ENCODE measurements at places on chromosomes 3 and 15.

DNA sequence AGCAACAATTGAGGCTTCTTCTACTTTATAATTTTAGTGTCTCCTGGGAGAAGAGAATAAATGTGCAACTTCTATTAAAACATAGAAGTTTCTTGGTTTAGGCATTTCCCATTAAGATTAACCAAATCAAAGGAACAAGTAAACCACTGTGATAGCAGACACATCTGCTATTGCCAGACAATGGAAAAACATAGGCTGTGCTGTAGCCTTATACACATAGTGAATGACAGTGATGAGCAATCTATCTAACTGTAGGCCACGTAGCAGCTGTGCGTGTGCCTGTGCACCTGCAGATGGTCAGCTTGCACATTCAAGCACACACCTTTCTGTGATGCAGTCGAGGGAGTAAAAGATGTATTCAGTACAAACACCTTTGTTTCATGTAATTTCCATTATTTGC is 32.7 kb downstream of the GNB4 start:
- DNase-seq, result no peak

- DNase-seq, result no peak
These were observed 6.4 kb upstream of the GOLM2 start for GRCh38 chr15:44282101-44282500.

- no peak for DNase-seq
These were observed 52.8 kb upstream of the FAM98B start for GRCh38 chr15:38401106-38401505.

DNA sequence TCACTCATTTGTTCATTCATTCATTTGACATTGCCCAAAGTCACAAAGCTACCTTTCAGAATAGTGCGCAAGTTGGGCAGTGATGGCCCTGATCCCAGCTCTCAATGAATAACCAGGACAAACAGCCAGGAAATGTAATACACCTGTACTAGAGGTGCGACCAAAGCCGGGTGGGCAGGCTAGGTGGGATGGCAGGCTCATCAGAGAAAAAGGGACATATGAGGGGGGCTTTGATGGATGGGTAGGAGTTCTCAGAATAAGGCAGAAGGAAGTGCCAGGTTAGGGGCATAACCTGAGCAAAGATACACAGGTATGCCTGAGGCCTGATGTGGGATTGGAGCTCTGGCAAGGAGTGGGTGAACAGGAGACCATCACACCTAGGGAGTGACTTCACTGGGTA is 53.4 kb upstream of the SMAD6 start:
- no peak for DNase-seq

DNA sequence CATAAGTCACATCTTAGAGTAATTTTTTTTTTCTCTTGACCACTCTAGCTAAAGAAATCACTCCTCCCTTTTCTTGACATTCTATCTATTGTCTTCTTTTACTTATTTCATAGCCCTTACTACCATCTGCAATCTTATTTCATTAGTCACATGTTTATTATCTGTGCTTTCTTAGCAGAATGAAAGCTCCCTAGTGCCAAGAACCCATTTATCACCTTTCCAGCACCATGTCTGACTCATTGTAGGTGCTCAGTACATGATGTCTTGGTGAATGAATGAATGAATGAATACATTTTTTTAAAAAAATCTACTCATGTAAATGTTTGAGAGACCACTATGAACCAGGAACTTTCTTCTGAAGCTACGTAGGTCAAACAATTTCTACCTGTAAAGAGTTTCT is 157.2 kb downstream of the CADPS start:
- no peak for DNase-seq

DNA sequence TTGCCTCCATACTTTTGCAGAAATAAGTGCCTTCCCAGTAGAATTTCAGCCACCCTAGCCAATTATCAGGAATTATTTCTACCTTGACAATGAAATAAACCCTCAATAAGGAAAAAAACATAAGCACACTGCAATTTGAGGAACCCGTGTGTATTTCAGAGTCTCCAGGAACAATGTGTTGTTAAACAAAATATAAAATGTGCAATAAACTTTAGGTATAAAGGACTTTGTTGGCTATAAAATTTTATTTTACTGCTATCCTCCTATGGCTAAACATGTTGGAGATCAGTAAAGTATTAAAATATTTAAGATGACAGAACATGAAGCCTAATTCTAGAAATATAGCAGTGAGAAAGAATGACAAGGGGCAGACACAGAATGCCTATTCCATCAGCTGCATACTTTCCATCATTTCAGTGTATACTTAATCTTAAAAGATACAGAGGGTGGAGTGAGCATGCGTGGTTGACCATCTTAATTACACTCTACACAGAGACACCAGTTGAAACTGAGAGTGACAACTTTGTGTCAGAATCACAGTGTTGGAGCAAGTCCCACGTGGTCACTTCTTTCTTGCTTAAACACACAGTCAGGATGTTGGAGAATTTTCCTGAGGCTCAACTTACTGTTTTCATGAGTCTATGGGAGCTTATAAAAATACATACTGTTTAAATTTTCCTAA is 79.0 kb upstream of the SUCLG2 start:
- DNase-seq, result no peak

- DNase-seq, result peak; percentile 74
These were observed 21.2 kb downstream of the PXK start for GRCh38 chr3:58353722-58354553.

DNA sequence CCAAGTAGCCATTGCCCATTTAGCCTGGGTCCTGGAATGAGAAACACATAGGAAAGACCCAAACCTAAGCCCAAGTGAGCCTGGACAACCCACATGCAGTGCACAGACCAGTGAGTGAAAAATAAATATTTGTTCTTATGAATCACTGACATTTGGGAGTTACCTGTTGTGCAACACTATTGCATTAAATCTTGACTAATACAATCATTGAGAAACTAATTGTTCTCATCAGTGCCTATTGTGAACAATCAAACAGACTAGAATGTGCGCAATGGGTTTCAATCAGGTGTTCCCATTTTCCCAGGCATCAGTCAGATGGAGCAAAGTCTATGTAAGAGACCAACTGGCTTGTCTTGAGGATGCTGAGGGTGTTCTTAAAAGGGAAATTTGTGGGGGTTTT is 54.7 kb upstream of the CNOT10 start:
- DNase-seq, result no peak

GRCh38 chr3:144692488-144692887 is 720.9 kb downstream of the DIPK2A start:
- DNase-seq, result no peak

DNA sequence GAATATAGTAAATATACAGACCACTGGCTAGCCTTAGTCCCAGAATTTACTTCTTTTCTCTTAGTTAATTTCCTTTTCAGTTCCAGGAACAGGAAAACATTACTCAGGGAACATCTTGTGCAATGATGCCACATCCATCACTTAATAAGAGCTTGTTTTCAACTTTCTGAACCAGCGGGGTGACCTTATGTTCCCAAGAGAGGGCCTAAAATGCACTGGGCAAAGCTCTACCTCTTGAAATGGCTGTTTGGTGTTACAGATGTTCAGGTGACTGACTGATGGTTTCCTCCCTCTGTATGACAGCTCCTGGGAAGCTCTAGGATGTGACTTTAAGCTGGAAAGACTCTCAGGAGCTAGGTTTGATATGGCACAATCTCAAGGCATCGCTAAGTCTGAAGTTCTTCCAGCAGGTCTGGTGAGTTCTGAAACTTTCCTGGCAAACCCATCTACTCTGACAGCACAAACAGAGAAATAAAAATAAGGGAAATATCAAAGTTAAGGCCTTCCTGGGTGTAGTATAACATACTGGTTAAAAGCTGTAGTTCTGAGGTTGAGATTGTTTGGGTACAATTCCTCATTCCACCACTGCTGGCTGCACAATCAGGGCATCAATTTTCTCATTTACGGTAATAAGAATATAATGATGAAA is 98.6 kb downstream of the ZIC1 start:
- DNase-seq, result no peak

DNA sequence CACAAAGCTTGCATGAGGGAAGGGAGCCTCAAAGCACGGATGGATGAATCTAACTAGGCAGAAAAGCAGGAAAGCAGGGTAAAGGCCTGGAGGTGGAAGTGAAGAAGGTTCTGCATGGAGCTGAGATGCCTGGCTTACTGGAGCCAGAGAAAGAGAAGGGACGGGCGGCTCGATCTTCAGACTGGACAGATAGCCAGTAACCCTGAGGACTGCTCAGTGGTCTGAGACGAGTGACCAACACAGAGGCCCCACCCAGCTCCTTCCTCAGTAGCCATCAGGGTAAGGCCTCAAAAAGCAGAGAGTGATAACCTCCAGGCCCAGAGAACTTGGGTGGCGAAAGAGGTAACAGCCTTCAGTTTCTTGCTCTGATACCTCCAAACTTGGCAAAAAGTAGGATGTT is 6.4 kb downstream of the CLN6 start:
- no peak for DNase-seq

GRCh38 chr3:15332405-15333098 is at the start of gene SH3BP5:
TSS of gene SH3BP5 (minus strand) at chr3:15332586. CDS start at chr3:15332408, 178 bp downstream.
- peak; percentile 80 for DNase-seq

DNA sequence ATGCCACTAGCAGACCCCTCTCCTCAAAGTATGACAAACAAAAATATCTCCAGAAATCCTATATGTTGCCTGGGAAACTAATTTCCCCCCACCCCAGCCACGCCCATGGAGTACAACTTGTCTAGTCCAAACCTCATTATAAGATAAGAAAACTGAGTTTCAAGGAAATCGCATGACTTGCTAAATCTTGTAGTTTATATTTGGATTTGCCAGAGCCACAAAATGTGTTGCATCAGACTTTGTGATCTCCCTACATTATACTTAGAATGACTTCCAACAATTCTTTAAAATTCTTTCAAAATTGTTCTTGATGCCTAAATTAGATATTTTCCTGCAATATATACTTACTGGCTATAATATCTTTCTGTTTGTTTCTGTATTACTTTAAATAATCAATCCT is 1034.4 kb downstream of the IGSF11 start:
- DNase-seq, result no peak

DNA sequence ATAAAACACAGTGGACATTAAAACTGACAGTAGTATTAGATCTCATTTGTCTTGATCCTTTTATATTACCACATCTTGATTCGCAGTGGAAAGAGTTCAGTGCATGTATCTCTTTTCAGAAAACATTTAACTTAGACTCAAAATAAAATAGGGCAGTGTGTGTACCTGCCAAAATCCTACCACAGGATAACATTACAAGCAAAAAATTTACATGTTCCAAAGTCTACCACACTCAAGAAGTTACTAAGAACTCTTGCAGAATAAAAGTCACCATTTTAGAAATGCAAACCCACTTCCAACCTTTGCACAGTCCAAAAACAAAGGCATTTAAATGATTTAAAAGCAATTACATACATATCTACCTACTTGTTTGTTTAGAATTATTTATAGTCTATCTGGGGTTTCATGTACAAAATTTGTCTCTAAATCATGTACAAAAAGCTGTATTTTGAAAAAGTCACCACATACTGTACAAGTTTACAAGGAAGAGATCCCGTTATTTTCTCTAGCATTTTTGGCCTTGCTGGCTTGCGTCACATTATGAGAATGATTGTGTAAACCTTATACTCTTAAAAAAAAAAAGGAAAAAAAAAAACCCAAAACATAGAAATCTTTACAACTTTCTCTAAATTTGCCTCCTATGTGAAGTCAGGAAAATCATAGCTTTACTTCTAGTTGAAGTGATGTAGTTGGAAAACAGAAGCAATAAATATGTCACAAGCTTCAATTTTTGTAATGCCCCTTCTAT is 153.8 kb downstream of the ADAM10 start:
- DNase-seq, result no peak

DNA sequence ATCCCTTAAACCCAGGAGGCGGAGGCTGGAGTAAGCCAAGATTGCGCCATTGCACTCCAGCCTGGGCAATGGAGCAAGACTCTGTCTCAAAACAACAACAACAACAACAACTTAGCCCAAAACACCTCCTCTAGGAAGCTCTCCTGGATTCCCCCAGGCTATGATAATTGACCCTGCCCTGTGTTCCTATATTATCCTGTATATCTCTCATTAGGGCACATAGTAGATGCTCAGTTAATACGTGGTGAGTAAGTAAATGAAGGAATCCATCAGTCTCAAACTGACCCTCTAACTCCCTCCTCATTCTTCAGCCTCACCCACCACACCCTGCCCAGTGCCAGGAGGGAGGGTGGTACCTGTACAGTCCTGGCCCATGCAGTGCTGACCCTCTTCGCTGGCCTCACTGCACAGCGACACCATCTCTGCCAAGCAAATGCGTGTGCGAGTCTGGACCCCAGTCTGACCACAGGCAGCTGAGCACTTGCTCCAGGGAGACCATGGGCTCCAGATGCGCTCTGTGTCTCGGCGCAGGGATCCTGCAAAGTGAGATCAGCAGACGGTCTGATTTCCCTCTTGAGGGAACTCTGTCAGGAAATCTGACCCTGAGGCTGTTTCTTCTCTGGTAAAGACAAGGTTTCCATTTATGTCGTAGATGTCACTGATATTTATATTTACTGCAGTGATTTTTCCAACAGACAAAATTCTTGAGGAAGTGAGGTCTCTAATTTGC is 6.2 kb downstream of the CILP start:
- DNase-seq, result no peak

- no peak for DNase-seq
These were observed 30.9 kb upstream of the VPS8 start for GRCh38 chr3:184780981-184781515.

DNA sequence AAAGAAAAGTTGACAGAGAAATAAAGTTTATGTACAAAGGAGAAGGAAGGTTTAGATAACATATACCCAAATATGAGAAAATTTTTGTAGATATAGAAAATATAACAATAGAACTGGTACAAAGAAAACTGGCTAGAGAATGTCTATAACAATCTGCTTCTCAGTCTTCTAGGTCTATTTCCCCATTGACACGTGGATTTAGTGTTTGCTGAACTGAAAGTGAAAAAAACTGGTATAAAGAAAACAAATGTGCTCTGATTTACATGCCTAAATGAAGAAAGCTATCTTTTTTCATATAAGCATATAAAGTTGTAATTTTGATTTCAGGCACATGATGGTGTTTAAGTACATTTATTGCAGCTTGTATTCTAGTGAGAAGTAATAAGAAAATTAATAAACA is 9.8 kb downstream of the KCNMB2 start:
- DNase-seq, result no peak

DNA sequence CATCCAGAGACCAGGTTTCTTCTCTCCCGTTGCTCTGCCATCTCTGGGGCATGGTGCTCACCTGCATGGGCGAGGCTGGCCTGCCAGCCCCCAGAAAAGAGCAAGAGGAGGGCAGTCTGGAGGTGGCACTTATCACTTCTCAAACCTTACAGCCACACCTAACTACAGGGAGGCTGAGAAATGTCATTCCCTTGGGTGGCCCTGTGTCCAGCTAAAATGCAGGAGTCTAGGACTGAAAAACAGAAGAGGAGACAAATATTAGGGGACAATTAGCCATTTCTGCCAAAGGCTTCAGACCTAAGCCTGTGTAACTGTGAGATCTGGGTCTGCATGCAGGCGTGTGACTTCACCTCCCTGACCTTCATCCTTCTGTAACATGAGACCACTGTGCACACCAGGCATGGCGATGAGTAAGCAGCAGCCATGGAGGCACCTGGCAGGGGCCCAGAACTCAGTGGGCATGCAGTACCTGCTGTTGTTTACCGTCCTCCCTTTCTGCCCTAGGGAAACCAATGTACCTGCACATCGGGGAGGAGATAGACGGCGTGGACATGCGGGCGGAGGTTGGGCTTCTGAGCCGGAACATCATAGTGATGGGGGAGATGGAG is 83.4 kb downstream of the MESD start:
- DNase-seq, result no peak
